ENCODE measurements at places on chromosomes 12 and 14.

DNA sequence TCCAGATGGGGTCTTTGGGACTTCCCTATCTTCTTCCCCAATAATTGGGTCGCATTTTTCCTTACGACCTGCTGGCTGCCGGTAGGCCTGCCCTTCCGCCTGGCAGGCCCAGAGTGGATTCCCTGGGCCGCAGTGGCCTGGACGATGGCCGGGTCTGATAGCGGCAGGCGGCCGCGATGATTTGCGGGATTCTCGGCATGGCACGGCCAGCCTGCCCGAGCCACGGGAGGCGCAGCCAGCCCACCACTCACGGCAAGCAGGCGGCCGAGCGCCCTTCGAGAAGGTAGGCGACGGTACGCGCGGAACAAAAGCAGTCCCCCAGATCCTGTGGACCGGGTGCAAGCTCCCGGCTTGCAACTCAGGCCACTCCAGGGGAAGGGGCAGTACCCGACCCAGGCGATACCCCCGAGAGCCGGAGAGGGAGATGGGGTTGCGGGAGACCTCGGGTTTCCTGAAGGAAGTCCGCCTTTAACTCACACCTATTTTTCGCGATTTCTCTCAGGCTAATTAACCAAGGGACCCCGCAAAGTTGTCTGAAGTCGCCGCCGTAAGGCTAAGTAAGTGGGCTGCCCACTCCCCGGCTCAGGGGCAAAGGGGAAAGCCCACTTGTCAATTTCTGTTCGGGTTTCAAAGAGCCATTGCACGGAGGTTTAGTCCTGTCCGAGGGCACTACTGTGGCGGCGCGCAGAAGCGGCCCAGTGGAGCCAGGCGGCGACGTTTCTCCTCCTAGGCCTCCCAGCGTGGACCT, 1.4 kb upstream of the GSC start:
- no peak for DNase-seq

- no peak for DNase-seq
Observed at GRCh38 chr14:69181491-69181890, 9.8 kb upstream of the EXD2 start.

- DNase-seq: no peak
Observed at GRCh38 chr14:69960296-69960695, 81.1 kb downstream of the SMOC1 start.

- no peak for DNase-seq
Observed at GRCh38 chr12:120799243-120800045, 73.8 kb downstream of the ACADS start.

DNA sequence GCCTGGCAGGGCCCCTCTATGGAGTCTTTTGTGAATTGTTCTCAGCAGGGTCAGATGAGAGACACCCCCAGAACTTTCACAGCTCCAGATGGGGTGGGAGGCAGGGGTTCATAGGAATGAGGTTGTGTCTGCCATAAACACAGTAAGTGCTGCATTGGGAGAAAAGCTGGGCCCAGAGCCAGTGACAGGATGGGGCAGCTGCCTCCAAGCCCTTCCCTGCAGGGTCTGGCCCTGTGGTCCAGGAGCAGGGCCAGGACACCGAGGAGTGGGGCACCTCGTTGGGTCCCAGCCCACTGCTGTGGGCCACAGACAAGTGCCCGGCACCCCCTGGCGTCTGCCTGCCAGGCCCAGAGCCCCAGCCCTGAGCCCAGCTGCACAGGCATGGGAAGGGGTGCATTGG, 13.3 kb downstream of the INF2 start:
- no peak for DNase-seq

DNA sequence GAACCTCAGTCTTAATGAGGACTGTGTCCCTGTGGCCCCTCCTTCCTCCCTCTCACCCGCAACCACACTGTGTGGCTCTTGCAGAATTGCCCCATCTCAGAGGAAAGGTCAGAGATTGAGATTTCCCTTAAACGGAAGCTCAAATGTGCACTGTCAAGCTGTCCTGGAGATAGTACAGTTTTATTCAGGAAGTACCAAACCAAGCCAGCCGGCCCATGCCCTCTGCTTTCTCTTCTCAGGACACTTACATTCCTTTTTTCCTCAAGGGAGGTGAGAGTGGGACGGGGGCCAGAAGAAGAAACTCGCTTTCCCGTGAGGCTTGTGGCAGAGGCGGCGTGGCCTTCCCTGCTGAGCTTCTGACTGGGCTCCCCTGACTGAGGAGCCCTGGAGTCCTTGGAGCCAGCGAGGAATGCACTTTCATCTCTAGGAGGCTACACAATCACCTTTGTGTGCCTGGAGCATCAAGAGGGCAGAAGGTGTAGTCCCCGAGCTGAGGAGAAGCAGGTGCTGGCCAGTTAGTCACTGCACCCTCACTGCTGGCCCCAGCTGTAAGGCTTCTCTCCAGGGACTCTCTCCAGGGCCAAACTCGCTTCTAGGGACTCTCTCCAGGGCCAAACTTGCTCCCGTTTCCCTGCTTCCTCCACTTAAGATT, 24.1 kb upstream of the ATP2A2 start:
- no peak for DNase-seq

- no peak for DNase-seq
Observed at GRCh38 chr12:25121916-25122315, 73.0 kb downstream of the DNAI7 start.

- no peak for DNase-seq
Observed at GRCh38 chr14:45819107-45819506, 566.1 kb upstream of the MIS18BP1 start.

GRCh38 chr12:25716842-25717241, 163.8 kb upstream of the LMNTD1 start:
- DNase-seq: no peak

GRCh38 chr12:93245543-93245942, 132.2 kb upstream of the NUDT4 start:
- peak; percentile 10 for DNase-seq

DNA sequence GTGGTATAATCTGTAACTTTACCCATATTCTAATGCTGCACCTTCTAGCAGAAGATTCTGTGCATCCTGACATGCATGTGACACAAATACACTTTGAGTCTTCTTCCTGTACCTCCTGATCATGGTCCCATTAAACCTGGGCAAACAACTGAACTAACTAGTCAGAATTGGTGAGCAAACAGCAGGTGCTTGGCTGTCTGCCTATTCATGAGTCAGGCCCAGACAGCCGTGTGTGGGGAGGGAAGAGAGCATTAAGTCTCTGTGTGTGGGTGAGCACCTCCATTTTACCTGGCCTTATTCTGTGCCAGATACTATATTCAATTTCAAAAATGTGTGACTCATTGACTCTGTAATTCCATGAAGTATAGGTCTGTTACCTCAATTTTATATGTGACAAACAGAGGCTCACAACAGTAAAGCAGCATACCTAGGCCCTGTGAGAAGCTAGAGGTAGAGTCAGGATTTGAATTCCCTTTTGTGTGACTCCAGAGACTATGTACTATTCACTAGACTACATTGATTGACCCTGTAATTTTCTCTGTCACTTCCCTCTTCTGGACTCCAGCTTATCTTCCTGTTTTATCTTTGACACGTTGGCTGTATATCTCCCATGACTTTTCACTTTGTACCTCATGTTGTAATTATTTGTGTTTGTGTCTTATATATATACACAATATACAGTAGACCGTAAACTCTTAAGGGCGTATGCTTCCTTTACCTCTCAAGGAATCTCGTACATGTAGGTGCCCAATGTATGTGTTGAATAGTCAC, 32.2 kb downstream of the SUSD6 start:
- DNase-seq: peak; percentile 22

DNA sequence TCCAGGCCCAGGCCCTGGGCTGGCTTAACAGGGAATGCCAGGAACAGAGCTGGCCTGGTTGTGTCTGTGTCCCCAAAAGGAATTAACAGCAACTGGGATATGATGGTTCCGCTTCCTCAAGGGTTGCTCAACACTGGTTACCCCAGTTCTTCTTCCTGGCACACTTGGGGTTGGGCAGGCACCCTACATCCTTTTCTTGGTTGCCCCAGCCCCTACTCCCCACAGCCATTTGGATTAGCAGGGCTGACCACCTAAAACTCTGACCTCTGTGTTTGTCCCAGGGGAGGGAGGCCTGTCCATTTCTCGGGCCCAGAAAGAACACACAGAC, 30.8 kb downstream of the NCKAP5L start:
- DNase-seq: no peak

GRCh38 chr12:24455811-24456210, 493.1 kb downstream of the BCAT1 start:
- no peak for DNase-seq

DNA sequence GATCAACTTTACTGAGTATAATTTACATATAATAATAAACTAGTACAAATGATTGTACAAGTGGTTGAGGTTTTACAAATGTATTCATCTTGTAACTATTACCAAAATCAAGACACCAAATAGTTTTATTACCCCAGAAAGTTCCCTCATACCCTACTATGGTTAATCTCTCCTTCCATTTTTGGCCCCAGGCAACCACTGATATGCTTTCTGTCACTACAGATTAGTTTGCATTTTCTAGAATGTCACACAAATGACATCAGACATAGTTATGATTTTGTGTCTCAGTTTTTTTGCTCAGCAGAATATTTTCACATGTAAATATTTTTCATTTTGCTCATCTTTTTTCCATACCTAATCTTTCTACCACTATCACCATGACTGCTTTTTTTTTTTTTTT, 49.1 kb downstream of the TMX1 start:
- DNase-seq: no peak

DNA sequence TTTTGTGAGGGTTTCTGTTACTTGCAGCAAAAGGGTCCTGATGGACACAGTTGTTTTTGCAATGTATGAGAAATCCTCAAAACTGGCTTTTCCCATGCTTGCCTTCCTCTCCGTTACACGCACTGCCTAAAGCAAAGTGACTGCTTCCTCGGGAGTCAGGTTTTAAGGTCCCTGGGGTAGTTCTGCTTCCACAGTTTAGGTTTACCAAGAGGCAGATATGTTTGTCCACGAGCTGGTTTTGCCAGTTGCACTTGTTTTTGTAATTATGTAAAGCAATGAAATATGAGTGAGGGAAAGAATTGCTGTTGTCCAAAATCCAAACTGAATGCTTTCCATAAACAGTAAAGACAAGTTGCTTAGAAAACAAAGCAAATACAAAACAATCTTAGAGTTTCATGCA, 290.7 kb upstream of the AMIGO2 start:
- no peak for DNase-seq

DNA sequence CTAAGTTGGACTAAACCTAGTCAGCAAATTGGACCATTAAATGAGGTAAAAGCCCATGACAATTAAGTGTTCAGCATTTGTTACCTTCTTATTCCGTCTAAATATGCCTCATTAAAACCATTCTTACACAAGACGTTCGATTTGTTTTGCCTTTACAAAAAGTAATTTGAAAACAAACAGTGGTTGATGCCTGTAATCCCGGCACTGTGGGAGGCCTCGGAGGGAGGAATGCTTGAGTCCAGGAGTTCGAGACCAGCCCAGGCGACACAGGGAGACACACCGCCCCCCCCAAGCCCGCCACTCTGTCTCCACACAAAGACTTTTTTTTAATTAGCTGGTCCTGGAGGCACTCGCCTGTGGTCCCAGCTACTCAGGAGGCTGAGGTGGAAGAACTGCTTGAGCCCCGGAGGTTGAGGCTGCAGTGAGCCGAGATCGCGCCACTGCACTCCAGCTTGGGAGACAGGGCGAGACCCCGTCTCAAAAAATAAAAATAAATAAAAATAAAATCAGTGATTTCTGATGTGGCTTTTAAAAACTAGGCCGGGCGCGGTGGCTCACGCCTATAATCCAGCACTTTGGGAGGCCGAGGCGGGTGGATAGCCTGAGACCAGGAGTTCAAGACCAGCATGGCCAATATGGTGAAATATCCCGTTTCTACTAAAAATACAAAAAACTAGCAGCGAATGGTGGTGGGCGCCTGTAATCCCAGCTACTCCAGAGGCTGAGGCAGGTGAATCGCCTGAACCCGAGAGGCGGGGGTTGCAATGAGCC, 856 bp upstream of the EIF4B start:
- no peak for DNase-seq

- no peak for DNase-seq
Observed at GRCh38 chr14:76280221-76280620, 95.7 kb upstream of the ESRRB start.

GRCh38 chr12:71838676-71839075, 883 bp upstream of the TBC1D15 start:
- DNase-seq: no peak

Measured in activated CD8-positive, alpha-beta memory T cell treated with anti-CD3 and anti-CD28 coated beads for 1 hour (primary cell).